ENCODE measurements at places on chromosomes 6 and 20.
A peak's percentile ranks its signal among the peaks of the same experiment; 100 is the strongest.

- DNase-seq: no peak
Observed at GRCh38 chr6:73258721-73259120, 4.3 kb downstream of the KHDC1 start.

DNA sequence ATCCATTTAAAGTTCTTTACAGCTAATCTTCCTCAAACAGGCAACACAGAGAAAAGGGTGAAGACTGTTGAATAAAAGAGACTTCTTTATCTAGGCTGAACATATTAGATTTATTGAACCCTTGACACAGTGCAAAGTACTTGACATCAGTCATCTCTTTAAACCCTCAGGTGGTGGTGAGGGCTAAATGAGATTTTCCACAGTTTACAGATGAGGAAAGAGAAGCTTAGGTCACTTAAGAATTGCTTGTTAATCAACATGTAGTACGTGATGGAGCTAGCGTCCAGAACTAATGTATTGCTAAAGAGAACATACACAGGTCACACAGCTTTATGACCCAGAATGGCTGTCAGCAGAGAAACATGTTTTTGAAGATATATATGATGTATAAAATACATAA is 193.4 kb upstream of the LAMP5 start:
- DNase-seq: no peak

DNA sequence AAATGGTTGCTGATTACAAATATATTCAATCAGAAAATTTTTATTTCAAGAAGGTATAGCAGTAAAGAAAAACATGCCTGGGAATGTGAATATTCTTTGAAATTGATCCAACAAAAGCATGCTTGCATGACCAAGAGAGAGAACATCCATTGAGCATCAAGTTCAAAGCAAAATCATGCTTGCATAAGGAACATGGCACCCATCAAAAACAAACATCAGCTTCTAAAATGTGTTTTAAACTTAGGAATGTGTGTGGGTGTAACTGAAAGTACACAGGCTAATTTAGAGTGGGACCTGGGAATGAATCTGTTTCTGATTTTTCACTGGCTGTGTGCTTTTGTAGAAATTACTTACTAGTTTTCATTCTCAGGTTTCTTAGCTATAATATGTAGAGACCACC is 5.6 kb downstream of the SLC17A5 start:
- DNase-seq: no peak

GRCh38 chr20:12594410-12595088 is 414.2 kb upstream of the SPTLC3 start:
- DNase-seq: no peak

GRCh38 chr6:130417951-130418350 is 52.1 kb downstream of the TMEM200A start:
- no peak for DNase-seq

- DNase-seq: no peak
Observed at GRCh38 chr6:134911547-134911946, 38.4 kb downstream of the ALDH8A1 start.

DNA sequence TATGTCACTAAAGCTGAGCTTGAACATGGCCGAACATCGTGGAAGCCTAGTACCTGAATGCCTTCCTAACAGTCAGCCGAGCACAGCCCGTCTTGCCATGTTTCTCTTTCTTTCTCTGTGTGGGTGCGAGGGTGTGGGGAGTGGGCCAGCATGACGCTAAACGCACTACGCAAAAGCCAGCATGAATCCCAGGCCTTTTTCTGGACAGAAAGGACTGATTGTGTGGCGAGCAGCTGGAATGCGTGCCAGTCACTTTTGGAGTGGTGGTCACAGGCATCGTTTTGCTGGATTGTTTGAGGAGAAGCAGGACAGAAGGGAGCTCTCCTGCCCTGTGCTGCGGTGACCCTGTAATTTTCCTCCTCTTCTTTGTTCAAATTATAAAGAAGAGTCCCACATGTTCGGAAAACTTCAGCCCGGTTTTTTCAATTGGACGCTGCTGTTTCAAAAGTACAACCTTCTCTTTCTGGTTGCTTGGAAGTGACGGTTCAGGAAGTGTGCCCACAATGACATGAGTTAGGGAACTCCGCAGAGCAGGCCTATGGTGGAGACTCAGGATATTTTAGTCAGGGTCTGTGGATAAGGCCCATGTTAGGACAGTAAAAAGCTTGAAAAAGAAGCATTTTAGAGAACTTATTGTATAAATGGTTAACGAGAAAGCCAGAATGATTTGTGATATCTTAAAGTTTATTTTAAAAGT is 54.3 kb downstream of the PDE7B start:
- DNase-seq: no peak

GRCh38 chr6:71478834-71479541 is 190.4 kb downstream of the OGFRL1 start:
- DNase-seq: no peak

GRCh38 chr6:42239736-42240375 is 22.2 kb upstream of the MRPS10 start:
- no peak for DNase-seq

GRCh38 chr6:14585689-14586088 is 468.1 kb downstream of the CD83 start:
- no peak for DNase-seq

GRCh38 chr6:87641065-87641692 is 51.2 kb downstream of the ORC3 start:
- no peak for DNase-seq

GRCh38 chr20:36883977-36884535 is 8.1 kb downstream of the TLDC2 start:
- peak; percentile 49 for DNase-seq

DNA sequence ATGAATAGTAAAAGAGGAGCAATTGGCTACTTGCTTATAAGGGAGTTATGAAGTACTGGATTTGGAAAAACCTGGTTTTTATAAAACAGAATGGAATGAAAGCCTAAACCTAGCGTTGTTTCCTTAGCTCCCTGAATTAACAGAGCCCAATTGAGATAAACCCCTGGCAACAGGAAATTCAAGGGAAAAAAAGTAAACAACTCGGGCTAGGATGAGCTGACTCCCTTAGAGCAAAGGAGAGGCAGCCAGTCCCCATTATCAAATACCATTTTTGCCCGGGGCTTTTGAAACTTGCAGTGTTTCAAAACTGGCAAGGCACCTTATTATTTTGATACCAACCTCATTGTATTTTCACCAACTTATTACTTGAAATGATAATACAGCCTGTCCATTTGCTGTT is 587.5 kb downstream of the CD109 start:
- DNase-seq: no peak

- no peak for DNase-seq
Observed at GRCh38 chr6:143700684-143701348, 23.1 kb downstream of the PHACTR2 start.

DNA sequence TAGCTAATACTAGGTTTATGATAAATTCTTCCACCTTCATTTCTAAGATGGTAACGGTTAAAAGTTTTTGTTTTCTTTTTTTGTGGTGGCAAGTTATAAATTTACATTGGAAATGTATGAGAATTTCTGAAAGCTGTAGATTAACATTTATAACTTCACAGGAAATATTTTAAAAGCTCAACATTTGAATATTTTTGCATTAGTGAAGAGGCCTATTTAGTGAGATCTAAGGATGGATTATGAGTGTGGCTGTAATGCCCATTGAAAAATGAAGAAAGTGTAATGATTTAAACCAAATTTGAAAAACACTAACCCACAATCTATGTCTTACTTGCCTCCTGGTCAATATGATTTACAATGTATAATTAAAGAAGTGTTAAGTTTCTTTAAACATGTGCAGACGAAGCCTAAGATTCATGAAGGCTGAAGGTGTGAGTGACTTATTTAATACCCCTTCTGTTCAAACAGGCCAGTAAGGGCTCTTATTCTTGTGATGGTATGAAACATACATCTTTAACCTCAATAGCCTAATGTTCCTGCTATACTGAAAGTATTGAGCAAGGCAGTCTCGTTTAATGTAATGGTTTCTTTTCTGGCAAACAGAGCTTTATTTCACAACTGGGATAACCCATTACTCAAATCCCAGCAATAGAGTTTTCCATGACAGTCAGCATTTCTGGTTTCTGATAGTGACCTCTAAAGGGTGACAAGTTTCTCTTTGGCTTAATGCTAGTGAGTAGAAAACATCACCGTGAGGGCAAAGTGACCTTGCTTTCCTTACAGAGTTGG is 13.2 kb downstream of the HDGFL1 start:
- DNase-seq: no peak

GRCh38 chr20:16423311-16424212 is 149.7 kb downstream of the KIF16B start:
- no peak for DNase-seq

DNA sequence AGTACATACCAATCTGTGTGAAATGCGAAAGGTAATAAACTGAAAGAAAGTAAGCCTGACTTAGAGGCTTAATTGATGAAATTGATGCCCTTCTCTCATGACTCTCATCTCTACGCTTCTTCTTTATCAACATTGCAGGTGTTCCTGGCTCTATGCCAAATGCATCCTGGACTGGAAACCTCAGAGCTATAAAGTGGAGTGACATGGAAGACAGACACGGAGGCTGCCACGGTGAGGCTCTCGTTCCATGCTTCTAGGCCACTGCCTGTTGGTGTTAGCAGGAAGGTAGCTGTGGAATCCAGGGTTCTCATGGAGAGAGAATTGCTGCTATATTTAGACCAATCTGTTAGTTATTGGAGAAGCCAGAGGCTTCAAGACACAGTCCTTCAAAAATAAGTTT is 73.2 kb downstream of the C6orf52 start:
- no peak for DNase-seq

DNA sequence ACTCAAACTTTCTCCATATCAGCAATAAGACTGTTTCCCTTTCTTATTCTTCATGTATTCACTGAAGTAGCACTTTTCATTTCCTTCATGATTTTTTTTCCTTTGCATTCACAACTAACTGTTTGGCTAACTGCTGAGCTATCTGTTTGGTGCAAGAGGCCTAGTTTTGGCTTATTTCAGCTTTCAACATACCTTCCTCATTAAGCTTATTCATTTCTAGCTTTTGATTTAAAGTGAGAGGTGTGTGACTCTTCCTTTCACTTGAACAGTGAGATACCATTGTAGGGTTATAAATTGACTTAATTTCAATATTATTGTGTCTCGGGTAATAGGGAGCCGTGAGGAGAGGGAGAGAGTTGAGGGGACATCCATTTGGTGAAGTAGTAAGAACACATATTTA is 262.0 kb upstream of the PREP start:
- DNase-seq: no peak

DNA sequence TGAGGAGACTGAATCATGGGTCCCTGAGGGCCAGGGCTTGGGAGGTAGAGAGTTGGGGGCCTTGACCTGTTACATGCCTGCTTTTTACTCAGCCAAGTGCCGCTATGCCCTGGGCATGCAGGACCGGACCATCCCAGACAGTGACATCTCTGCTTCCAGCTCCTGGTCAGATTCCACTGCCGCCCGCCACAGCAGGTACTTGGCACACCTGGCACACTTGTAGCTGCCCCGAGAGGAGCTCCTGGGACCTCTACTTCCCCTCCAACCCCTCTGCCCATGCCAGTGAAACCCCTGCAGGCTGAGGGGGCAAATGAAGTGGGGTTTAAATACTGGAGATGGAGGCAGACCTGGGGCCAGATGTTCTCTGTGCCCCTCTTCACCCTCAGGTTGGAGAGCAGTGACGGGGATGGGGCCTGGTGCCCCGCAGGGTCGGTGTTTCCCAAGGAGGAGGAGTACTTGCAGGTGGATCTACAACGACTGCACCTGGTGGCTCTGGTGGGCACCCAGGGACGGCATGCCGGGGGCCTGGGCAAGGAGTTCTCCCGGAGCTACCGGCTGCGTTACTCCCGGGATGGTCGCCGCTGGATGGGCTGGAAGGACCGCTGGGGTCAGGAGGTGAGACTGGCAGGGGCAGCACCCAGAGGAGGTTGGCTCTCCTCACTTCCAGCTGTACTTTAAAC is 4.6 kb downstream of the DDR1 start:
- DNase-seq: no peak

GRCh38 chr6:155498370-155498769 is 42.7 kb upstream of the NOX3 start:
- no peak for DNase-seq

- no peak for DNase-seq
Observed at GRCh38 chr6:3334555-3334954, 75.8 kb downstream of the PSMG4 start.

DNA sequence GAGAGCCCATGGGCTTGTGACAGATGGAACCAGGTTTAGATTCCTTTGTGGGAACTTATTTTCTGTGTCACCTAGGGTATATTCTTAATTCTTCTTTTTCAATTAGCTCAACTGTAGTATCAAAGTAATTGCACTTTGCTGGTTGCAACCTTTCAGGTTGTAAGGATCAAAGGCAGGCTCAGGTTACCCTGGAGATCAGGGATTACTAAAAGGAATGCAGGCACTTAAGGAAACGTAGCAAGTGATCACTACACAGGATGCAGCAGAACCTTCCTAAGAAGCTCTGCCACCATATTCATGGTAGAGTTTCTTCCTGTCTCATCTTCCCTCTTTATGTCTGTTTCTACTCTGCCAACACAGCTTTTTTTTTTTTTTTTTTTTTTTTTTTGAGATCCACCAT is 133.2 kb upstream of the JAG1 start:
- DNase-seq: no peak

DNA sequence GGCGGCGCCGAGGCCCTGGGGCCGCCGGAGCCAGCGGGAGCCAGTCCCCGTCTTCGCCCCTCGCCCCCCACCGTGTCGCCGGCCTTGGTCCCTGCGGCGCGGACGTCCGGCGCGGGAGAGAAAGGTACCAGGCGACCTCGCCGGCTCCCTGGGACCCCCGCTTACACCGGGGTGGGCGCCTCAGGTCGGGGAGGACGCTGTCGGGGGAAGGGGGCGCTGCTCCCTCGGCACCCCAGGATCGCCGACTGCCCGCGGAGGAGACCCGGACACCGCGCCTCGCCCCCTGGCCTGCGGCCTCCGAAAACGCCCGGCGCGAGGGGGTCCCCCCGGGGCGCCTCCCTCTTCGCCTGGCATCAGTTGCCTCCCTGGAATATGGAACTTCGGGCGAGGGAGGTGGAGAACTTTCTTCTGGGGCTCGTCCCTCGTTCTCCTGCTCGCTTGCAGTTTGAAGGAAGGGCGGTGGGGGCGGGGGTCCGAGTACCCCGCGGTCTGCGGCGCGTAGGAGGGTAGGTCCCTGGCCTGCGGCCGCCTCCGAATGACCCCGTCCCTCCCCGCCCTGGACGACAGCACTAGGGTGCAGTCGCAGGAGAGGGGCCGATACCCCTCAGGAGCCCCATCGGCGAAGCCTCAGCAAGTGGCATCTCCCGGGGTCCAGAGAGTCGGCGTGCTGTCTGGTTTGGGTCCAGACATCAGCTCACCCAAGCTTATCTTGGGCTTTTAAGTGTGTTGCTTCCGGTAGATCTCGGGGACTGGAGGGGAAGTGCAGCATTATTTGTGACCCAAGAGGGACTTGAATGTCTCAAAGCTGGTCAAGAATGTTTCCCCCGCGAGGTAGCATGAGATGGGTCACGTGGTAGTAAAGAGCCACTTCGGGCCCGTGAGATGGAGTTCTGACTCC is 549 bp downstream of the ANKRD6 start:
- peak; percentile 55 for DNase-seq

GRCh38 chr6:152973916-152974315 is 8.9 kb downstream of the FBXO5 start:
- DNase-seq: no peak

DNA sequence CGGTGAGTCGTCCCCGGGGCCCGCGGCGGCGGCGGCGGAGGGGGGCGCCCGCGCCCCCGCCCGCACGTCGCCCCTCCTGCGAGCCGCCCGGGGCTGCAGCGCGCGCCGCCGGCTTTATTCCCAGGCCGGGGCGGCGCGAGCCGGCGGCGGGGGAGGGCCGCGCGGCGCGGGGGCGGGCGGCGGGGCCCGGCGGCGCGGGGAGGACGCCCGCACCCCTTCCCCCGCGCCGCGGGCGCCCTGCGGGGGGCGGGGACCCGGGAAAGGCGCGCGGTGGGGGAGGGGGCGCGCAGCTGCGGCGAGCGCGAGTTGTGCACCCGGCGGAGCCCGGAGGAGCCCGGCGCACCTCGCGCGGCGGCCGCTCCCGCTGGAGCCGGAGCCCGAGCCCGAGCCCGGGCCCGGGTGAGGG is 646 bp downstream of the HMGA1 start:
- peak; percentile 42 for DNase-seq
